Inflammatory macrophage (primary cell): ENCODE measurements at places on chromosomes 3 and 15.
A peak's percentile ranks its signal among the peaks of the same experiment; 100 is the strongest.

DNA sequence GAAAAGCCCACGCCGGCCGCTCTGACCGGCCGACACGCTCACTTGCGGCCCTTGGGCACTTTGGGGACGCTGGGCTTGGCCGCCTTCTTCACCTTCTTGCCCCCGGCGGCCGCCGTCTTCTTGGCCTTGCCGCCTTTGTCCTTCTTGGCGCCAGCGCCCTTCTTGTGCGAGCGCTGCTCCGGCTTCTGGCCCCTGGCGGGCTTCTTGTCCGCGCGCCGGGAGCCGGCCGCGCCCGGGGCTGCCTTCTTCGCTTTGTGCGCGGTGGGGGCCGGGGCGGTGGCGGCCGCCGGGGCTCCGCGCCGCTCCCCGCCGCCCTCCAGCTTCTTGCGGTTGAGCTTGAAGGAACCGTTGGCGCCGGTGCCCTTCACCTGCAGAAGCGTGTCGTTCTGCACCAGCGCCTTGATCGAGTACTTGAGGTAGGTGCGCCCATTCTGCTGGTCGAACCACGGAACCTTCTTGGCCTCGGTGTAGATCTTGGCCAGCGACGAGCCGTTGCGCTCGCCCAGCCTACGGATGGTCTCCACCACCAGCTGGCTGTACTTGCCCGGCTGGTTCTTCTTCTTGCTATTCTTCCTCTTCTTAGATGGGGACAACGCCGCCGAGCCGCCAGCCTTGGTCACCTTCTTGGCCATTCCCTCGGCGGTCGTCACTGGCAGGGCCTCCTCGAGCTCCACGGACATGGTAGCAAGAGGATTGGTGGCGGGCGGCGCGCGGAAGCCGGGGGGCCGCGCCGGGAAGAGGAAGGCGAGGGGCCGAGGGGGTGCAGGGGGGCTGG lies 36.7 kb downstream of the HMCES start:
- DNase-seq, result peak; percentile 57

DNA sequence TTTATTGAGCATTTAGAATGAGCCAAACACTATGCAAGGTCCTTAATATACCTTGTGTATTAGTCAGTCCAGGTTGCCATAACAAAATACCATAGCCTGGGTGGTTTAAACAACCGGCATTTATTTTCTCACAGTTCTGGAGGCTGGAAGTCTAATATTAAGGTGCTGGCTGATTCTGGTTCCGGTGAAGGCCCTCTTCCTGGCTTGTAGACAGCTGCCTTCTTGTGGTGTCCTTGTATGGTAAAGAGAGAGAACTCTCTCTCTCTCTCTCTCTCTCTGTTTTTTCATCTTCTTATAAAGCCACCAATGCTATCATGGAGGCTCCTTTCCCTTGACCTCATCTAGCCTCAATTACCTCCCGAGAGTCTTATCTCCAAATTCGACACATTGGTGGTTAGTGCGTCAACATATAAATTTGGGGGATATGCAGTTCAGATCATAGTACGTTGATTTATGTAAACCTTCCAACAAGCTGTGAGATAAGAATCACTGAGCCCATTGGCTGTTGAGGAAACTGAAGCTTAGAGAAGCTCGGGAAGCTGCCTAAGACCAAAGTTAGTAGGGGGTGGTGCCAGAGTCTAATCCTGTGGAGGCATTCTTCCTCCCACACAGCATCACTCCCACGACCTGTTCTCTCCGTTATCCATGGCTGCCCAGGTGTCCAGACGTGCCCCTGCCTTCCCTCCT lies 298.0 kb upstream of the PROK2 start:
- DNase-seq, result no peak

- no peak for DNase-seq
Measured at GRCh38 chr3:18077128-18077840, 334.9 kb upstream of the TBC1D5 start.

- no peak for DNase-seq
Measured at GRCh38 chr3:8500319-8500988, 1.2 kb upstream of the LMCD1 start.

GRCh38 chr3:72231439-72232196 lies 446.7 kb upstream of the PROK2 start:
- DNase-seq, result no peak

DNA sequence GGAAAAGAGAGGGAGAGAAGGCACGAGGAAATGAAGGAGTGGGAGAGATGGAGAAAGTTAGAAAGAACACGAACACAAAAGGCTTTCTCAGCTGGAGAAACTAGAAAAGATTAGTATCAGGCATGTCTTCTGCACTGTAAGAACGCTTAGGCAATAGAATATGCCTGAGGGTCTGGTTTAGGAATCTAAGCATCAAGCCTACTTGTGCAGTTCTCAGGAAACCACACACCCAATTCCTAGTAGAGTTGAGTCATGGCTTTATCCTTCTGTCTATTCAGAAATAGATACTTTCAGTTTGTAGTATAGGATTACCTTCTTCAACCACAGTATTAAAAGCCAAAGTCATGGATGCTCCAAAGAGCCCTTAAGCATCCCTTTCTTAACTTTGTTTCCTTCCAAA lies 969.4 kb downstream of the NTRK3 start:
- DNase-seq, result no peak

DNA sequence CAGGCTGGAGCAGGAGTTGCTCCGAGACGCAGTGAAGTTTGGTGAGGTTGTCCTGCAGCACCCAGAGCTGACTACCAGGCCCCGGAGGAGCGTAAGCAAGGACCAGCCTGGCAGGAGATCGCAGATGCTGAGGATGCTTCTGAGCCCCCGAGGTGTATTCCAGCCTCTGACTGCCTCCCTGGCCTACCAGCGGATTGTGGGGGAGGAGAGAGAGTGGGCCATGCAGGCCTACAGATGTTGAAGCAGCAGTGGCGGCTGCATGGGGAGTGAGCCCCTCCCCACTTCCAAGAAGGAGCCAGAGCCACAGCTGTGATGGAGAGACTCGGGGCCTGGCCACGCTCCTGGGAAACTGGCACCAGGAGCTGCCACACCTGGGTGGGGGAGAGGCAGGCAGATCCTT lies 302.5 kb upstream of the PROK2 start:
- DNase-seq, result no peak

GRCh38 chr3:72903004-72903403 lies 15.2 kb downstream of the GXYLT2 start:
- no peak for DNase-seq

DNA sequence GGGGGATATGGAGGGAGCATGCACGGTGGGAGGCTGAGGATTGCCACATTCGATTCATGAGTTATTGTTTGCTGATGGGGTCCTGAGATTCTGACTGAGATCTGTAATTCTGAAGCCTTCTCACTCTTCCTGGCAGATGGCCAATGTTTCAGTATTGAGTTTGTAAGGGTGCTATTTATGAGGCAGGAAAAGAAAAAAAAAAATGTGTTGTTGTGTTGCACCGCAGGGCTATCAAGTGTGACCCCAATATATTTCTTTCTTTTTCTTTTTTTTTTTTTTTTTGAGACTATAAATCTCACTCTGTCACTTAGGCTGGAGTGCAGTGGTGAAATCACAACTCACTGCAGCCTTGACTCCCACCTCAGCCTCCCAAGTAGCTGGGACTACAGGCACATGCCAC lies 3.2 kb upstream of the SENP2 start:
- DNase-seq, result no peak

DNA sequence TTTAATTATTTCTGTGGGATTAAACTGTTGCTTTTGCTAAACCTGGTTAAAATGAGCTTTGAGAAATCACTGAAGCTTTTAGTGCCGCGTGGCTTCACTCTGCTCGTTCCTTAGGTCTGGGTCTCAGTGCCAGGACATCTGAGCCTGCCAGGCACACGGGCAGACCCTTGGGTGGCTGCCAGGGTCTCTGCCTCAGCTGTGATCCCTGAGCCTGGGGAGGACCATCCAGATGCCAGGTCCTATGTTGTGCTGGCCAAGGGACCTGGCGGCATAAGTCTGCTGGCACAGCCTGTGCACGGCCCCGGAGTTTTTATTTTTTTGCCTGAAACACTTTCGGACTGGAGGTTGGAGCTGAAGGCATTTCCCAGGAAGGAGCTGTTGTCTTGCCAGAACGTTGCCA lies 328.1 kb downstream of the LRTM1 start:
- DNase-seq, result no peak

DNA sequence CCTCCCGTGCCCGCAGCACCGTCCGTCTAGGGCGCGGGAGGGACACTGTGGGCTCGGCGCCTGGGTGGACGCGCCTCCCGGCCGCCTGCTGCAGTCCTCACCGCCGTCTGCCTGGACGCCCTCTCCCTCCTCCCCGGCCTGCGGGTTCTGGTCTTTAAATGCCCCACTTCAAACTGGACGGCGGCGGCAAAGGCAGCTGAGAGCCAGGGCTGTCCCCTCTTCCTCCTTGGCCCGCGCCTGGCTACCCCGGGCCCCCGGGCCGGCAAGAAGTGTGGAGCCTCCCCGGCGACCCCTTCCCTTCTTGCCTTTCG lies 426 bp downstream of the CBLB start:
- DNase-seq, result peak; percentile 13

DNA sequence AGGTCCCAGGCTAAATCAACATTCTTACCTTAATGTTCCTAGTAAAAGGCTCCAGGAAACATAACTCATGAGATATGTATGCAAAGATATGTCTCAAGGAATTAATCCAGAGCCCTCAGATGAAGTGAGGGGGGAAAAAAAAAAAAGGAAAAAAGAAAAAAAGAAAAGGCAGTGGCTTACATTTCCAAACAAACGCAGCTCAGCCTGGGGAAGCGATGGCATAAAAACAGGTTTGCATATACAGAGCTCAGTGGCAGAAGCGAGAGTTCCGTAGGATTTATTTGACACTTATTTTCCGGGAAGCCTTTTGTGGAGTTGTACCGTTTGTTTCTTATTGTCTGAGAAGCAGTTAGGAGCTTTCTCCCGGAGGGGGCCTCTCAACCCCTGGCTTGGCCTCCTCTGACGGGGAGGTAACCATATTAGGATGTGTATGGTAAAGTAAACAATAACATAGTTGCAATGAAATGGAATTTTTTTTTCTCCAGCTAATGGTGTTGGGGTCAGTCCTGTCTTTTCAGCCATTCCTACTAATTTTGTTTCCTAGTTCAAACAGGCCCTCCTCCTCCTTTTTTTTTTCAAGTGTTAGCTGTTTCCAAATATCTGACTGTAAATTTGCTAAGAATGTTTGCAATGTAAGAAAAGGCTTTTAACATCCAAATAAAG lies 338.6 kb downstream of the FOXP1 start:
- no peak for DNase-seq

- DNase-seq, result no peak
Measured at GRCh38 chr15:42156243-42156922, at the start of gene PLA2G4F. TSS of gene PLA2G4F (minus strand) at chr15:42156636. CDS start at chr15:42156549, 87 bp downstream.

DNA sequence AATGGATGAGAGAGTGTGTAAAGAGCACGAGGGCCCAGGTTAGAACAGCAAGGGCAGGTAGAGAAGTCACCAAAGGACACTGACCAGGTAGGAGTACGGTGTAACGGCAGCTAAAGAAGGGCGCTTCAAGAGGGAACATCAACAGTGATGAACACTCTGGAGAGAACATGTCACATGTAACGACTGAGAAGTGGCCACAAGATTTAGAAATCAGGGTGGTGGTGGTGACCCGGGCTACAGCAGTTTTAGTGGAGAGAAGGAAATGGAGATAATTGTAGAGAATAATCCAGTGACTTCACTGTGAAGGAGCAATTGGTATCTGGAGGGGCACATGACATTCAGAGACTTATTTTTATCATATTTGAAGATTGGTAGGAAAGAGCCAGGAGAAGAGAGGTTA lies 1.2 kb upstream of the C15orf40 start:
- peak; percentile 55 for DNase-seq

GRCh38 chr15:67914537-67915460 lies 75.0 kb upstream of the RNU6-1 start:
- no peak for DNase-seq

- DNase-seq, result no peak
Measured at GRCh38 chr15:80419546-80419945, 15.4 kb downstream of the ARNT2 start.

DNA sequence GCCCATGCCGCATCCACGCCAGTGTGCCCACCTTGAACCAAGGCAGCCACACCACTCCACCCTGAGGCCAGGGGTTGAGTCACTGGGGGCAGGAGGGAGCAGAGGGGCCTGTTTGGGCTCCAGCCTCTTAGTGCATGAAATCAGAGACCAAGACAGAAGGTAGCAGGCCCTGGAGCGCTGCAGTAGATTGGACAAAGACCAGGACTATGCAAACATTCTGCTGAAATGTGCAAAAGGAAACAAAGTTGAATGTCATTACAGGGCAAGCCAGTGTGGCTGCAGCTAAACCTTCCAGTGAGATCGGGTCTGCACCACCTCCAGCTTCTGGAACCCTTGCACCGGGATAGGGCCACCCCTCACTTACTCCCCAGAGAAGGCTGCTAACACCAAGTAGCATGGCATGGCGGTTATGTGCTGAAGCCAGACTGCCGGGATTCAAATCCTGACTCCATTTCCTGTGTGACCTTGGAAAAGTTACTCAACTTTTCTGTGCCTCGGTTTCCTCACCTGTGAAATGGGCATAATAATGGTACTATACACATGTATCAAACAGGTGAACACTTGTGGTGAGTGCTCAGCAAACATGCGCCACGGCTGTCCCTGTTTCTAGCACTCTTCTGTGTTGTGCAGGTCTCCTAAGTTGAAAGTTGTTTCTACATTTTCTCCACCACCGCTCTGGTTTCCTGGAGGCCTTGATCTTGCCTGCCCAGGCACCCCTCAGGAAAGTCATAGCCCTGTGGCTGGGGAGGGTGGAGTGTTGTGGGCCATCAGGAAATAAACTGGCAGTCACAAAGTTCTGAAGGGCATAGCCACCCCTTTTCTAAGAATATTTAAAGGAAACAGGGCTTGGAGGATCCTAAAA lies 25.0 kb upstream of the GP9 start:
- no peak for DNase-seq

- no peak for DNase-seq
Measured at GRCh38 chr3:148878095-148878494, 13.0 kb downstream of the CPA3 start.

DNA sequence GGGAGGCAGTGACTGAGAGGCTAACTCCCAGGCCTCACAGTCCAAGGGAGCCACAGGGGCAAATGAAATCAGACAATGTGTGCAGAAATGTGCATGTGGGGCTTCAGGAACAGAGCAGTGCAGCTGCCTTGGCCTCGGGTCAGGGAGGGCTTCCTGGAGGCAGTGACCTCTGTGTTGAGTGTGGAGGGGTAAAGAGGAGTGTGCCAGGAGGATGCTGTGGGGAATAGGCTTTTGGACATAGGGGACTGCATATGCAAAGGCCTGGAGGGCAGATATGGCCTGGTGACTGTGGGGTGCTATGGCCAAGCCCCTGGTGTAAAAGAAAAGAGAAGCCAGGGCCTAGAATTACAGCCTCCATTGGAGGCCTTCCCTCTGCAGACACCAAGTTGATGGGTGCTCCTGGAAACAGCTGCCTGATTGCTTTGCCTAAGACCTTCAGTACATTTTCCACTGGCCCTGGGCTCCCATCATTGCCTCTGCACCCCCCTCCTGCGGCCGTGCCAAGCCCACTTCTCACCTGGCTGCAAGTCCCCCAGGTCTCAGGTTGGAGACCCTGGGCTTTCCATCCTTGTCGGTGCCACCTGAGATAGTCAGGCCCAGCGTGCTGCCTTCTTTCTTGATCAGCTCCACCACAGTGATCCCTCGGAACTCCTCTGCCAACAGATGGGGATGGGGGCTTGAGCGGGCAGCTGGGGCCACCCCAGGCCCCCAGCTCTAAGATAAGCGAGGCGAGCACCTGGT lies 15.1 kb downstream of the GRIP2 start:
- no peak for DNase-seq
